Aorta (tissue), 5 donors: ENCODE measurements at places on chromosomes 2 and 18. TPM values are rescaled to one million over a fixed set of nuclear protein-coding genes. Genes with fewer than 3 reads are reported as not detected.

AQP12B gene
- total RNA-seq: not detected

DNA sequence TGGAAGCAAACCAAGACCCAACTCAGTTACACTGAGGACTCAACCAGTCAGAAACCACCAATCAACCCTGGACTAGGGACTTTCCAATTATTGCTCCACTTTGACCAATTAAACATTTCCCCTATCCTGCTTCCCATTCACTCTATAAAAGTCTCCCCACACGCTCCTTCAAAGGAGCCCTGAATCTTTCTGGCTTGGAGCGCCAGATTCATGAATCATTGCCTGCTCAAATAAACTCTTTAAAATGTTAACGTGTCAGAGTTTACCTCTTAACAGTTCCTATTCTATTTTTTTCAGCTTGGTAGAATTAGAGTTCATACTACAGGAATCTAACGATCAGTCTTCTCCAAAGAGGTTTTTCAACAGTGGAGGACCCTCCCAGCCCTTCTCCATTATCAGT is 20.7 kb upstream of the SULT1C2 start:
- DNase-seq: no peak

DNA sequence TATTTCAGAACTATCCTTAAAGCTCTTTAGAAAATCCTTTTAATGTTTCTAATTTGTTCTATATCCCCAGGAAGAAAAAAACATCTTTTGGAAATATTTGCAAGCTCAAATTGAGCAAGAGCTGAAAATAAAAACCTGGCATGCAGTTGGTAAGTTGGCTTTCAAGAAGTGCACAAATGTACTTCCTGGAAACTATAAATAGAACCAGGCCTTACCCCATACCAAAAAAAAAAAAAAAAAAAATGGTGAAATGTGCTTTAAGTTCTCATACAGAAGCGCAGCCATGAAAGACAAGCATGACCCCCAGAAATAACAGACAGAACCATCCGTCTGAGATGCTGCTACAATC is 178.5 kb downstream of the HDAC4 start:
- no peak for DNase-seq

- no peak for DNase-seq
Observed at GRCh38 chr2:216571178-216571908, 61.9 kb upstream of the IGFBP2 start.

GRCh38 chr2:47008381-47009252 is 93.0 kb upstream of the MCFD2 start:
- DNase-seq: peak; percentile 84

DNA sequence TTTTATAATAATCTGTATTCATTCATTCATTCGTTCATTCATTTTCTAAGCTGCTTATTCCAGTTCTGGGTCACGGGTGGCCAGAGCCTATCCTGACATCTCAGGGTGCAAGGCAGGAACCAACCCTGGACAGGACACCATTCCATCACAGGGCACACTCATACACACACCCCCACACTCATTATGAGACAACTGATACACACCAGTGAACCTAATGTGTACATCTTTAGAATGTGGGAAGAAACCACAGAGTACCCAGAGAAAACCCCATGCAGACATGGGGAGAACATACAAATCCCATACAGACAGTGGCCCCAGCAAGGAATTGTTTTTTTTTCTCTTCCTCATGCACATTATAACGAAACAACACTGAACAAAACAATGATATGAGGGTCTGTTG is 54.7 kb downstream of the RTN4 start:
- no peak for DNase-seq

- no peak for DNase-seq
Observed at GRCh38 chr2:29615183-29615582, 306.2 kb downstream of the ALK start.

GRCh38 chr2:216645636-216645950 is 12.4 kb downstream of the IGFBP2 start:
- no peak for DNase-seq

DNA sequence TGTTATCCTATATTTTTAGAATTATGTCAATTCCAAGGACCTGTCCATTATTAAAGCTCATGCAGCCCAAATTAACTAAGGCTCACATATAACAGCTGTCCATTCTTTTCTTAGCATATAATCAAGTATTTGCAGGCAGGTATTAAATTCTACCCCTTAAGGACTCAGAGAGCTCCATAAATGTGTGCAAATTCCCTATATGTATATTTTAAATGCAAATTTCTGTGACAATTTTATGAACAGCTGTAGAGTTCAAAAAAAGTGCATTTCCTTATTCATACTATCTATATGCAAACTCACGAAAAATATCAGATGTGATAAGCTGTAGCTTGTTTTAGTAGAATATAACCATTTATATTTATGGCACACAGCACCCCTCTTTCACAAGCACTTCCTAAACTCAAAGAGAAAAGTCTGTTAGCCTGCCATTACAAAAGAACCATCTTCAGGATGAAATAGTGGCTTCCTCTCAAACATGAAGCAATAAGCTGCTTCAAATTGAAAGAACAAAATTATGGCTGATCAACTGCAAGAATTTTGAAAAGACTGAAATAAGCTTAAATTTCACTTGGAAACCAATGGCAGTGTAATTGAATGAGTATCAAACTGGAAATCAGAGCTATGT is 155.0 kb upstream of the REG3G start:
- no peak for DNase-seq

SERPINB4 gene
- total RNA-seq: not detected

DNA sequence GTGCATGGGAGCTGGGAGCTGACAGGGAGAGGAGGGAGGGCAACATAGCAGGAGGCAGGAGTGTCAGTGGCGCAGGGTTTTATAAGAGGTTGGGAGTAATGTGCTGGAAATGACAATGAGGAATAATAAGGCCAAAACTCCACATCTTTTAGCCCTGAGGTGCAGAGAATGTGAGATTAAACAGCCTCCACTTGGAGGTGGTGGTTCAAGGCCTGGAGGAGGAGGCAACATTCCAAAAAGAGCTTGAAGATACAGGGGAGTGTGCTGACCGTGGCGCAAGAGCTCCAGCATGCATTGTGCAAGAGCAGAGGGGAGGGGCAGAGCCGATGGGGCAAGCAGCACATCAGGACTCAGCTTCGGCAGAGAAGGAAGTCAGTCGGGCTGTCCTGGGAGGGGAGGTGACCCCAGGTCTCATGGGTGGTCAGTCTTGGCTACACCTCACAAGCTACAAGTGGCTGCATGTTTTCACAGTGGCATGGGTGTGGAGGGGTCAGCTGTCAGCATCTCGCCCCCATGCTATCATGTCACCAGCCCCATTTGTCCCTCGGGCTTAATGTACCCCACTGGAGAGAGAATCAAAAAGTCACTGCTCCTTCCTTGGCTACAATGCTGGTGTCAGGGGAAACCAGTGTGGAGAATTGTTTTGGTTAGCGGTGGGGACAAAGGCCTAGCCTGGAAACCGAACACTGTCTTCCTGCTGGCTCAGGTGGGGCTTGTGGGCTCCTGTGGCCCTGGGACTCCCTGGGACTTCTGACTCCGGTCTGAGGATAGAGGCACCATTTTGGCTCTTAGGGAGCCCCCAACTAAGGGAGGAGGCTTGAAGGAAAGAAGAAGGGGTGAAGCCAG is 208.0 kb downstream of the ZFP36L2 start:
- DNase-seq: peak; percentile 89

GRCh38 chr2:74499267-74499939 is at the start of gene LBX2:
Gene LBX2, minus strand, starts transcription at chr2:74499603. Its CDS starts 66 bp downstream, at chr2:74499537.
- DNase-seq: no peak

DNA sequence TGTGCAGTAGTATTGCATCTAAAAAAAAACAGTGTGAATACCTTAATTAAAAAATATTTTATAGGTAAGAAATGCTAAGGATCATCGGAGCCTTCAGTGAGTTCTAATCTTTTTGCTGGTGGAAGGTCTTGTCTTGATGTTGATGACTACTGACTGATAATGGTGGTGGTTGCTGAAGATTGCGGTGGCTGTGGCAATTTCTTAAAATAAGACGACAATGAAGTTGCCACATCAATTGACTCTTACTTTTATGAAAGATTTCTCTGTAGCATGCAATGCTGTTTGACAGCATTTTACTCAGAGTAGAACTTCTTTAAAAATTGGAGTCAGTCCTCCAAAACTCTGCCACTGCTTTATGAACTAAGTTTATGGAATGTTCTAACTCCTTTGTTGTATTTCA is 36.2 kb downstream of the GLS start:
- DNase-seq: no peak

PTPRN gene
- total RNA-seq: not detected

GRCh38 chr2:157903626-157904025 is 27.5 kb upstream of the ACVR1 start:
- no peak for DNase-seq

DNA sequence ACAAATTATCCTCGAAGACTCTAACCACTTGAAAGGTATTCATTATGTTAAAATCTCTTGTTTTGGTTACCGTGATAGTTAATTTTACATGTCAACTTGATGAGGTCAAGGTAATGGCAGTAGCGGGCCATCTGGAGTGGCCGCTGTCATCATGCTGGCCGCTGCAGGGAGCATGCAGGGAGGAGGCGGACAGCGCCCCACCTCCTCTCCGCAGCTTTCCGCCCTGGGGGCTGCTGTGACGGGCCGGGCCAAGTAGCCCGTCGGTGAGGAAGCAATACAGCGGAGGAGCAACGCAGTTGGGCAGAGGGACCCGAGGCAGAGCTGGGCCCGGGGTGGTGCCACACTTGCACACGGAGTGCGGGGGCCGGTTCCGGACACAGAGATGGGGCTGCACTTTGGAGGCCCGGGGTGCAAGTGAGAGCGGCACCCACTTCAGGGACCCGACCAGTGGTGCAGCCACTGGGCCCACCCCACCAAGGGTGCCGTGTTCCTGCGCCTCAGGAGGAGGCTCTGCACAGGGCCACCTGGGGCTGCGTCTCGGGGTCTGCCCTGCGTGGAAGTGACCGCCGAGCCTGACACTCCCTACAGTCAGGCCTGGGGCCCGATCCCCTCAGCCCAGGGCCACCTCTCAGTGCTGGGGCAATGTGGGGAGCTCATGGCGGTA is 452.4 kb downstream of the LRATD1 start:
- DNase-seq: no peak

- DNase-seq: no peak
Observed at GRCh38 chr2:109720380-109721106, 73.6 kb upstream of the RGPD5 start.

- no peak for DNase-seq
Observed at GRCh38 chr18:13368080-13368813, 149.7 kb downstream of the LDLRAD4 start.

DNA sequence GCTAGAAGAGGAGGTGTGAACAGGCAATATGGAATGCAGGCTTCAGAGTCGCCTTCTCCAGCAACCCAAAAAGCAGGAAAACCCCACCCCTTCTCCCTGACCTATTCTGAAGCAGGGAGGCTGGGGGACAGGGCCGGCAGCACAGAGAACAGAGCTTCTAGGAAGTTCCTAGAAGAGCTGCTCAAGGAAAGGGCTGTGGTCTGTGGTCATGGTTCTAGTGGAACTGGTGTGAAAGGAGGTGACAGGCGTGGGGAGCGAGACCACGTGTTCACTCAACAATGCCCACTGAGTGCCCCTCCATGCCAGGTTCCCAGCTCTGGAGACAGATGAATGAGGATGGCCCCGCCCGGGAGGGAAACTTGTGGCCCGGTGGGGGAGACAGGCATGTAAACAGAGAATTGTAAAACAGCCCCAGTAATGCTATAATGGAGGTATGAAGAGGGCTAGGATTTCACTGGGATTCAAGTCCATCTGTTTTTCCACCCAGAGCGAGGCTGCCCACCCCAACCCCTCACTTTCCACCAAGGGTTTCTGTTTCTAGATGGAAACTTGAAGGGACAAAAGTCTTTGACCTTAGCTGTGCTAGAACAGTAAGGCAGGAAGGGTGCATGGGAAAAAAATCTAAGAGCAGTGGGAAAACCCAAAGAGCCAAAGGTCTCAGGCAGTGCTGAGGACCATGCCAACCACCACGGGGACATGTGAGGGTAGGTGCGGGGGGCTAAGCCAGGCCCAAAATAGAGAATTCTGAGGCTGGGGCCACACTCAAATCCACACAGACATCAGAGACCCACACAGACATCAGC is 71.8 kb downstream of the TNS1 start:
- DNase-seq: no peak

CYS1 gene
- 11.4 TPM for total RNA-seq

DNA sequence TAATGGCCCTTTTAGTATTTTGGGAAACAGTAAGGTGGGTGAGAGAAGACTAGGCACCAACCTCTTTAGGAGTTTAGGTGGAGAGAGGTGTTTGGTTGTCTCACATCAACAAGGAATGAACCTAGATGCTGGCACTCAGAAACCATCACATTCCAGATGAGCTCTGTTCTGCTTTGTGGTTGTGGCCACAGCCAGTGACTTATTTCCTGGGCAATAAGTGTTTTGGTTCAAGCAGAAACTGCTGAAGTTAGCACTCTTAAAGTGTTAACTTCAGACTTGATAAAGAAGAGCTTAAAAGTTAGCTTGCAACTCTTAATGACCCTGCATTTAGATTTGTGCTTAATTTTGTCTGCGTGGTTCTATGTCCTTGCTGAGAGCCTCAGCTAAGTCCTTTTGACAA is 929.2 kb downstream of the SLC4A3 start:
- no peak for DNase-seq

GRCh38 chr2:224952936-224953657 is 89.2 kb downstream of the DOCK10 start:
- no peak for DNase-seq

C1QL2 gene
- not detected for total RNA-seq

PLCL1 gene
- 11.6 TPM for total RNA-seq

HOXD8 gene
- total RNA-seq: 11.5 TPM

- no peak for DNase-seq
Observed at GRCh38 chr2:27125104-27125503, 1.5 kb downstream of the ABHD1 start.

GRCh38 chr18:69177702-69178101 is 223.0 kb upstream of the DOK6 start:
- DNase-seq: no peak

SP9 gene
- not detected for total RNA-seq

GRCh38 chr2:241894681-241895426 is 25.3 kb downstream of the RTP5 start:
- DNase-seq: peak; percentile 43

GRCh38 chr2:77018219-77018618 is 504.0 kb downstream of the LRRTM4 start:
- DNase-seq: no peak

GRCh38 chr18:13556502-13556901 is 169.9 kb downstream of the FAM210A start:
- no peak for DNase-seq

GRCh38 chr2:33111002-33111446 is 164.3 kb downstream of the LTBP1 start:
- DNase-seq: no peak

DNA sequence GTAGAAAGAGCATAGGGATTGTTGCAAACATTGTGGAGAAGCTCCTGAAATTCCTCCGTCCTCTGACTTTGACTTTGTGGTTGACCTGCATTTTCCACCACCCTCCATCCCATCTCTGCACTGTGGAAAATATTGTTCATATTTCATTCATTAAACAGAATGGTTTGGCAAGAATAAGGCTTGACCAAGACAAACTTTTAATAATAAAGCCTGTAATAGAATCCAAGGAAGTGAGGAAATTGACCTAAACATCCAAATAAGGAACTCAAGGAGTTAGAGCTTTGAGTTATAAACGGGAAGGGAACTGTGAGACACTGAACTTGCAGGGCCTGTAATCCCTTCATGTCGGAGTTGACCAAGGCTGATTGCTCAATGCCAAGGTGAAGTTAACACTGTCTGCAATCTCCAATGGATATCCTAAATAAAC is 115.2 kb downstream of the GFPT1 start:
- DNase-seq: no peak

GRCh38 chr2:78811955-78812610 is 213.4 kb upstream of the REG3G start:
- DNase-seq: no peak

UGT1A8 gene
- total RNA-seq: not detected

STAT4 gene
- total RNA-seq: 7.7 TPM

ZNF397 gene
- 40.4 TPM for total RNA-seq

- DNase-seq: peak; percentile 3
Observed at GRCh38 chr2:95012881-95013550, 12.5 kb upstream of the MAL start.
